ENCODE measurements at places on chromosomes 5 and 9. TPM values are rescaled to one million over a fixed set of nuclear protein-coding genes. Genes with fewer than 3 reads are reported as not detected.

Gene SMIM33
- total RNA-seq = not detected

Gene CCL27
- total RNA-seq = not detected

Gene GARIN3
- total RNA-seq = not detected

Gene LRRTM2
- 0.42 TPM for total RNA-seq

Gene ANKRD20A1
- 0.83 TPM for total RNA-seq

Gene FGF1
- 2.9 TPM for total RNA-seq

Gene TRIM23
- total RNA-seq = 29.5 TPM

Gene VLDLR
- total RNA-seq = 16.8 TPM

Gene SEC61B
- total RNA-seq = 59.6 TPM

Gene GNA14
- 6.6 TPM for total RNA-seq

Gene TAF11L11
- not detected for total RNA-seq

Gene SAXO1
- total RNA-seq = 0.17 TPM

Gene CCDC192
- 1.1 TPM for total RNA-seq

Gene ZNF483
- 11.0 TPM for total RNA-seq

Gene FRRS1L
- 7.6 TPM for total RNA-seq

Gene ZMYND19
- 12.3 TPM for total RNA-seq

Gene GRM6
- not detected for total RNA-seq

Gene PCDHGA7
- 5.3 TPM for total RNA-seq

Gene DNAH5
- 1.2 TPM for total RNA-seq

Gene ZNF366
- 3.1 TPM for total RNA-seq

Gene SHC3
- total RNA-seq = 3.3 TPM

Gene POLR1E
- total RNA-seq = 36.8 TPM

Gene RELL2
- 1.2 TPM for total RNA-seq

Gene FGF18
- total RNA-seq = not detected

Gene WNK2
- 36.1 TPM for total RNA-seq

Gene KLF4
- 71.5 TPM for total RNA-seq

Gene C5orf46
- not detected for total RNA-seq

Gene ANKRD34B
- not detected for total RNA-seq

Gene ENTREP1
- total RNA-seq = 20.7 TPM

Gene RHOBTB3
- total RNA-seq = 72.9 TPM

Gene SPINK1
- total RNA-seq = not detected

Gene ZNF462
- total RNA-seq = 34.5 TPM

Gene CBY3
- total RNA-seq = not detected

Gene CCL21
- total RNA-seq = 172 TPM

Gene AHRR
- total RNA-seq = 5.5 TPM

Gene SGCD
- total RNA-seq = 24.4 TPM

Gene ECM2
- total RNA-seq = 9.1 TPM

Gene ASTN2
- 4.6 TPM for total RNA-seq

Gene GFRA3
- total RNA-seq = 3.7 TPM

Gene PCDHGA9
- total RNA-seq = 8.7 TPM

Gene CACFD1
- total RNA-seq = 27.8 TPM
